ENCODE measurements at places on chromosomes 6 and 20. TPM values are rescaled to one million over a fixed set of nuclear protein-coding genes. Genes with fewer than 3 reads are reported as not detected.

Gene GGTLC1
- total RNA-seq, result not detected

GRCh38 chr20:33899106-33899505 lies 88.0 kb downstream of the CHMP4B start:
- DNase-seq, result no peak

DNA sequence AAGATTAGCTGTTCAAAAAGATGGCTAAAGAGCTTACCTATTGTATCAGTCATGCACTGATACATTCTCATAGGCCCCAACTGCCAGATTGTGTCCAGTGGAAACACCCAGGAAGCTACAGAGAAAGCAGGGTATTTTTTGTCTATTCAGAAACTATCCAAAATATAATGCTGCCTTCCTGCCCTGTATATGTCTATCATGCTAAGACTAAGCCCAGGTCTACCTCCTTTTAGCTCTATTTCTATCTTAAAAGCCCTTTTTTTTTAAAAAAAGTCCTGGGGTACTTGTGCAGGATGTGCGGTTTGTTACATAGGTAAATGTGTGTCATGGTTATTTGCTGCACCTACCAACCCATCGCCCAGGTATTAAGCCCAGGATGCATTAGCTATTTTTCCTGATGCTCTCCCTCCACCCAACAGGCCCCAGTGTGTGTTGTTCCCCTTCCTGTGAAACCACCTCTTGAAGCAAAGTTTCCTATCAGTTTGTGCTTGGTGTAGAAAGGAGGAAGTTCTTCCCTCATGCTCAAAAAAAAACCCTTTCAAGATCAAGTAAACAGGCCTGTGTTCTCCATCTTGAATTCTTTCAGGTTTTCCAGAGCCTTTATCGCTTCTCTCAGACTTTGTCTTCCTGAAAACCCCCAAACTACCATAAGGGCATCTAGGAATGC lies 514 bp downstream of the DEFB129 start:
- DNase-seq, result no peak

Gene LINC00237
- total RNA-seq, result not detected

DNA sequence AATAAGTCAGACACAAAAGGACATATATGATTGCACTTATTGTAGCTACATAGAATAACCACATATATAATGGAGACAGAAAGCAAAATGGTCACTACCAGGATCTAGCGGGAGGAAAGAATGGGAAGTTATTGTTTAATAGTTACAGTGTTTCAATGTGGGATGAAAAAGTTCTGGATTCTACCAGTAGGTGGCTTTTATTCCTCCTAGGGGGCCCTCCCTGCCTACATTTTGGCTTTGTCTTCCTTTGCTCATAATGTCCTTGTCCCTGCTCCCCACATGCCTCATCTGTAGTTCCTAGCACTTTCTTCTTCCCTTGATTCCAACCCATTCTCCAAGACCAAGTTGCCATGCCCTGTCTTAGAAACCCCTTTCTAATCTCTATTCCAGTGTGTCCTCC lies 16.3 kb downstream of the ZNF133 start:
- DNase-seq, result no peak

GRCh38 chr20:62056975-62057374 lies 8.7 kb downstream of the TAF4 start:
- no peak for DNase-seq

All from pancreas (tissue), 10 donors.